ENCODE measurements at places on chromosomes 1 and 21. TPM values are rescaled to one million over a fixed set of nuclear protein-coding genes. Genes with fewer than 3 reads are reported as not detected.

OR10Z1 gene
- not detected for total RNA-seq

TAS1R1 gene
- not detected for total RNA-seq

NTNG1 gene
- 0.99 TPM for total RNA-seq

SLAMF8 gene
- total RNA-seq: 5.6 TPM

TMEM79 gene
- total RNA-seq: 5.0 TPM

EDARADD gene
- not detected for total RNA-seq

TMEM125 gene
- total RNA-seq: not detected

SMG5 gene
- total RNA-seq: 72.7 TPM

DMBX1 gene
- total RNA-seq: not detected

SDHB gene
- total RNA-seq: 81.5 TPM

DNA sequence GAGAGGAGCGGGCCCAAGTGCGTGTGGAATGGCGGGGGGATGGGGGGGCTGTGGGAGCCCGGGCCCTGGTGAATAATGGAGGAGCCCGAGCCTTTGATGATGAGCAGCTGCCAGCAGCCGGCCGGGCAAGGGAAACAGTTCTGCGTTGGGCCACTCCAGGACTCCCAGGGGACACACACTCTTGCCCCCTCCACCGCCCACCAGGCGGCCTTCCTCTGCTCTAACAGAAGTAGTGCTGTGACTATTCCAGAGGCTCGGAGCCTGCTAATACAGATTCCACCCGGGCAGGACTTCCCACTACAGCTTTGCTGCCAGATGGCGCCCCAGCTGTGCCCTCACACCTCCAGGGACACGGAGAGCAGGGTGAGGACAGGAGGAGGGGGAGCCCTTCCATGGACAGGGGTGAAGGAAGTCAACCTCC is 48.2 kb upstream of the LRP8 start:
- no peaks in the 10 kb centered on the region for H3K4me1 ChIP-seq
- DNase-seq: no peak
- no peak overlapping the region for H3K27ac ChIP-seq
- no peaks in the 10 kb centered on the region for H3K36me3 ChIP-seq
- no peaks in the 10 kb centered on the region for H3K27me3 ChIP-seq

DNA sequence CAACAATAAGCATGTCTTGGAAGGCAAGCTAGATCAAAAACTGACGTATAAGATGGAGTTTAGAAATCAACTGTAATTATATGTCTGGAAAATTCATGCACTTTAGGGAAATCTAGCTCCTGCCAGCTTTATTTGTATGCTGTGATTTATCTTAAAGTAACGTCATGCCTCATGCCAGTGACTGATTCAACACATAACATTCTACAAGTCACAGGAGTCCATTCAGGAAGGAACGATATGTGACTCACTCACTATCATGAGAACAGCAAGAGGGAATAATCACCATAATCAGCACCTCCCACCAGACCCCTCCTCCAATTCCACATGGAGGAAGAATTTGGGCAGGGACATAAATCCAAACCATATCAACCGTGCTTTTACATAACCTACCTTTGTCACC is 682.4 kb upstream of the ADAMTS5 start:
- no peaks in the 10 kb centered on the region for H3K4me1 ChIP-seq
- no peaks in the 10 kb centered on the region for H3K27me3 ChIP-seq
- no peak for DNase-seq

DNA sequence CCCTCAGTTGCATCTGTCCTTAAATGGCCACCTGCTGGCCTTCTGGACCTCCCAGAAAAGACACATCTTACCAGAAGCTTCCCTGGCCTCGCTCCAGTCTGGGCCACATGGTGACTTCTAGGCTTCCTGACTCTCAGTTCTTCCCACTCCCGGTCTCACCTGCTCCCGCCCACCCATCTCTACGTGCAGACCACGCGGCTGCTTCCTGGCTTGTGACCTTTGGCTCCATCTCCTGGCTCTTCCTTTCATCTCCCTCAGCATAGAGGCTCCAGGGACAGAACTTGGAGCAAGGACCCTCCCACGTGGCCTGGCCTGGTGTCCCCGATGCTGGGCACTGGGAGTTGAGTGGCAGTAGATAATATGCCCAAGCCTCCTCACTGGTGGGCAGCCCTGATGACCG is 124.9 kb upstream of the IRF2BP2 start:
- no peaks in the 10 kb centered on the region for H3K4me1 ChIP-seq
- H3K4me3 ChIP-seq: no peak overlapping the region

GRCh38 chr1:205948039-205948438 is 4.8 kb upstream of the SLC26A9 start:
- DNase-seq: no peak
- H3K4me1 ChIP-seq: no peaks in the 10 kb centered on the region
- no peak overlapping the region for H3K27ac ChIP-seq

DNA sequence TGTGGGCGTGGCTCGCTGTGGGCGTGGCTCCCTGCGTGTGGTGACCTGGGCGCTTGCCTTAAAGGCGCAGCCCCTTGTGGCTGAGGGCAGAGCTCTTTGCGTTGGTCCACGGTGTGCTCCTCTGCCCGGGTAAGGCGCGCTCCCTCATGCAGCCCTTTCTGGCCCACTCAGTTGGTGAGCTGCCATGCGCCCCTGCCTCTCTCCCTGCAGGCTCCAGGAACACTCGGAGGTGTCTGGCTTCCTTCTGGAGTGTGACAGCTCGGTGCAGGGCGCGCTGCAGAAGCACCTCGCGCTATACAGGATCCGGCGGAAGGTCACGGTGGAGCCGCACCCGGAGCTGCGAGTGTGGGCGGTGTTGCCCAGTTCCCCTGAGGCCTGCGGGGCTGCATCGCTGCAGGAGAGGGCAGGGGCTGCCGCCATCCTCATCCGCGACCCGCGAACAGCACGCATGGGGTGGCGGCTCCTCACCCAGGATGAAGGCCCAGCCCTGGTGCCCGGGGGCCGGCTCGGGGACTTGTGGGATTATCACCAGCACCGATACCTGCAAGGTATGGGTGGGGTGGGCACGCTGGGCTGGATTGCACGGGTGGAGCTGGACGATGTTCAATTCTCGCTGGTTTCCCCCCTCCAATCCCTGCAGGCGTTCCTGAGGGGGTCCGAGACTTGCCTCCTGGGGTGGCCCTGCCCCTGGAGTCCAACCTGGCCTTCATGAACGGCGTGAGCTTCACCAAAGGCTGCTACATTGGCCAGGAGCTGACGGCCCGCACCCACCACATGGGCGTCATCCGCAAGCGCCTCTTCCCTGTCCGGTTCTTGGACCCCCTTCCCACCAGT is 9.1 kb downstream of the IBA57 start:
- H3K27ac ChIP-seq: no peak overlapping the region
- no peaks in the 10 kb centered on the region for H3K27me3 ChIP-seq
- DNase-seq: no peak
- no peak overlapping the region for H3K4me3 ChIP-seq
- no peaks in the 10 kb centered on the region for H3K4me1 ChIP-seq

DNA sequence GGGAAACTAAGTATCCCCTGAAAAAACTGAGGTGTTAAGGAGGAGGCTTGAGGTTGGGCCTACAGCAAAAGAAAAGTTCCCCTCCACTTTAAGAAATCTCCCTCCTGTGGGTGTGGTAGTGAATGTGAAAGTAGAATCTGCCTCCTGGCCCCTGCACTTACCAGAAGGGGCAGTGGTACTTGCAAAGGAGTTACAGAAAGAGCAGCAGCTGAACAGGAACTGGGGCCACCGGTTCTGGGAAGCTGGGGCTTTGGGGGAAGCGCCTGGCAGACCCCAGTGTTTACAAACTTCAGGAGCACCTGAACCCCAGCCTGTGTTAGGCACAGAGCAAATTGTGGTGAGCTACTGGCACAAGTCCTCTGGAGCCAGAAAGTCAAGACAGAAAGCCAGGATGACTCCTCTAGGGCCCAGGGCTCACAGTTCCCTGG is 250.2 kb upstream of the FGGY start:
- DNase-seq: no peak
- no peaks in the 10 kb centered on the region for H3K27me3 ChIP-seq
- H3K27ac ChIP-seq: no peak overlapping the region
- H3K36me3 ChIP-seq: no peaks in the 10 kb centered on the region
- H3K4me1 ChIP-seq: no peaks in the 10 kb centered on the region
- H3K4me3 ChIP-seq: no peak overlapping the region

- no peaks in the 10 kb centered on the region for H3K4me1 ChIP-seq
- no peak overlapping the region for H3K4me3 ChIP-seq
- no peak overlapping the region for H3K27ac ChIP-seq
- H3K36me3 ChIP-seq: no peaks in the 10 kb centered on the region
- no peak for DNase-seq
- H3K27me3 ChIP-seq: no peaks in the 10 kb centered on the region
Observed at GRCh38 chr1:169765580-169766331, 29.0 kb downstream of the METTL18 start.

- no peak overlapping the region for H3K27ac ChIP-seq
- DNase-seq: no peak
- no peak overlapping the region for H3K4me3 ChIP-seq
- H3K36me3 ChIP-seq: no peaks in the 10 kb centered on the region
- H3K4me1 ChIP-seq: no peaks in the 10 kb centered on the region
Observed at GRCh38 chr1:210626341-210626740, 297.6 kb downstream of the HHAT start.

DNA sequence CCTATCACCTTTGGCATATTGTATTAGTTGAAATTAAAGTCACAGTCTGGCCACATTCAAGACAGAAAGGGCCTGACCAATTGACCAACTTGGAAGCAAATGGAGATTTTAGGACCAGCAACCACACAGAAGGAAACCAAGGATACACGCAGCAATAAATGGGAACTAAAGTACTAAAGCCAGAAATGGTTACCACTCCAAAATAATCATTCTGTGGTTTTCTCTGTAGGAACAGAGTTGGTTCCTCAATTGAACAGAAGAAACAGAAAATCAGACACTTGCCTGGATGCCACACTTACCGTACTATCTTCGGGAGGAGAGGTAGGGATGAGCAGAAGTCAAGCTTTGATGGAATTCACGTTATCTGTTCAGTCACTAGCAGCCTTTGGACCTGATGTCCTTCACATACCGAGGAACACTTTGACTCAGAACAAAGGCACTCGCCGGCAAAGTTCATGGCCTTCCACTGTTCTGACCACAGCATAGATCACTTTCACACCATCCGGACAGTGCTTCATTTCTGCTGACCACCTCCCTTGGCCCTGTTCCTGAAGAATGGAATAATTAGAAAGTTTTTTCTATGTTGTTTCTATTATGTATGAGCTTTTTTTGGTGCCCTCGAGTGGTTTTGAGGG is 96.9 kb downstream of the LPAR3 start:
- no peaks in the 10 kb centered on the region for H3K27me3 ChIP-seq
- no peak for DNase-seq
- H3K4me3 ChIP-seq: no peak overlapping the region
- no peak overlapping the region for H3K27ac ChIP-seq

- DNase-seq: no peak
- no peak overlapping the region for H3K4me3 ChIP-seq
- no peak overlapping the region for H3K27ac ChIP-seq
- H3K4me1 ChIP-seq: peaks cover 6% of the 10 kb centered on the region
Observed at GRCh38 chr1:200400556-200400955, 9.3 kb downstream of the ZNF281 start.

GRCh38 chr1:67639361-67639760 is 45.6 kb upstream of the GADD45A start:
- DNase-seq: no peak
- H3K4me3 ChIP-seq: no peak overlapping the region
- no peak overlapping the region for H3K27ac ChIP-seq
- no peaks in the 10 kb centered on the region for H3K4me1 ChIP-seq

DNA sequence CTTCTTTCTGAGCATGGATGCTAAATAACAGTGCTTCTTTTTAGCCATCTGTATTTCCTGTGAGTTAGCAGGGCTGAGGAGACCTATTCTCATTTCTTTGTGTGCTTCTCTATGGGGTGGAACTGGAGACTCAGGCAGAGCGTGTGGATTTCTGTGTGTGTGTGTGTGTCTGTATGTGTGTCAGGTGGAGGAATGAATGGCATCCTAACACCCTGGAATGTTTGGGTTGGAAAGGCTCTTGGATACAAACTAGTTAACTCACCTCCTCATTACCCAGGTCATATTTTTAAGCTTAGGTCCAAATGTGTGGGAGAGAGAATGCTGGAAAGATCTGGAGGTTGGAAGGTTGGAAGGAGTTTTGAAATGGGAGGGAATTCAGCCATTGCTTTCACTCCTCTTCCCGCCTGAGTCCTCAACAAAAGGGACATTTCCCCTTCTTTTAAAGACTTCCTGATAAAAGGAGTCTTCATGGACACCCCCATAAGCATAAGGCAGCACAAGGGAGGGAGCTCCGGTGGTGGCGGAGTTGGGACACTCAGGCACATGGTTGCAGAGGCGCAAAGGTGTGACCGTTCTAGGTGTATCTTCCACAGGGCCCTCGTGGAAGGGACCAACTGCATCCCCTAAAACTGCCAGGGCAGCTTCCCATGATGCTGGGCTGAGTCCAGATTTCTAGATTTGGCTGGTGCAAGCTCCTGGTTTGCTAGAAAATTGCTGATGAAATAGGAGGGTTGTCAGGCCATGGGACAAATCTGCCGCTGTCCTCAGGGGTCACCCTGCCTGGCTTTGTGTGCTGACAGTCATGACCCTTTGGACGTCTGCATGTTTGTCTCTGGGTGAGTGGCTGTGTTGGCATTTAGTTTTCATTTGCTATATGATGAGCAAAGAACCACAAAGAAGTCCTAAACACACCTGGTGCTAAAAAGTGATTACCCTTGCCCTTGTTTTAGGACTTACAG is 37.6 kb downstream of the MTARC1 start:
- no peaks in the 10 kb centered on the region for H3K36me3 ChIP-seq
- DNase-seq: no peak
- H3K27ac ChIP-seq: no peak overlapping the region
- no peak overlapping the region for H3K4me3 ChIP-seq

GRCh38 chr1:230701895-230702768 is 11.8 kb downstream of the AGT start:
- DNase-seq: no peak
- H3K36me3 ChIP-seq: no peaks in the 10 kb centered on the region
- H3K27ac ChIP-seq: no peak overlapping the region

- H3K4me1 ChIP-seq: no peaks in the 10 kb centered on the region
- DNase-seq: no peak
- no peak overlapping the region for H3K4me3 ChIP-seq
- no peaks in the 10 kb centered on the region for H3K27me3 ChIP-seq
- H3K36me3 ChIP-seq: no peaks in the 10 kb centered on the region
Observed at GRCh38 chr1:233744779-233745513, 131.0 kb downstream of the KCNK1 start.
